ENCODE measurements at places on chromosomes 3 and 15.

DNA sequence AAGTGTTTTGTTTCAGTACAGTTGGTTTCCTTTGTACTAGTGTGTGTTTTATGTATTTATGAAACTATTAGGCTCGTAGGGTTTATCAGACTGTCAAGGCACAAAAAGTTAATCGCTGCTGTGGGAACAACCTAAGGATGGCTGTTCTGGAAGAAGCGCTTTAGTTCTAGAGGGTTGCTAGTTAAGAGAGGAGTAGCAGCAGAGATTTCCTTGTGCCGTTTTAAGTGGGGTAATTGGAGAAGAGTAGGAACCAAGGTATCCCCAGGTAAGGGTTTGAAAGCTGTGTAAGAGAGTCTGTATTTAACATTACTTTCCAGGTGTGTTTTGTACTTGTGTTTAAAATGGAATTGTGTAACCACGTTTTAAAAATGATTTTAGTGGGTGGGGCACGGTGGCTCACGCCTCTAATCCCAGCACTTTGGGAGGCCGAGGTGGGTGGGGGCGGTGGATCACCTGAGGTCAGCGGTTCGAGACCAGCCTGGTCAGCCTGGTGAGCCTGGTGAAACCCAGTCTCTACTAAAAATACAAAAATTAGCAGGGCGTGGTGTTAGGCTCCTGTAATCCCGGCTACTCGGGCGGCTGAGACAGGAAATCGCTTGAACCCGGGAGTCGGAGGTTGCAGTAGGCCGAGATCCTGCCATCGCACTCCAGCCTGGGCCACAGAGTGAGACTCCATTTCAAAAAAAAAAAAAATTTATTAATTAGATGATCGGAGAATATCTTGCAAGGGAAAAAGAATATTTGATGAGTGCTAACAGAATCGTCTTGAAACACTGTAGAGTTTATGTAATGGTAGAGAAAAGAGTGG is 2.6 kb downstream of the MORF4L1 start:
- DNase-seq = no peak

DNA sequence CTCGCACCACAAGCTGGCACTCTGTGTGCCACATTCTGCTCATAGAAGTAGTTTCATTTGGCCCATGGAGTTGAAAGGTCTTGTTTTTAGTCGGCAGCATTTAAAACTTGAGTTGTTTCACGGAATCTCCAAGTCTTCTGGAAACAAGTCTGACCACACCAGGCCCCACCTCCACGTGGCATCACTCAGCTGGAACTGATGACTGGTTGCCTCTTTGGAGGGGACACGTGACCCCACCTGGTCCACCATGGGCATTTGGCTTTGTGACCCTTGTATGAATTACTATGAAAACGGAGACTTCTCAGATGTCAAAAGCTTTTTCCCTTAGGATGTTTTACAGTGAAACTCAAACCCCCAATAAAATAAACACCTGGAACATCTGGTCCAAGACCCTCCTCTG is 74.9 kb downstream of the NTRK3 start:
- no peak for DNase-seq

GRCh38 chr3:194224471-194225417 is 88.8 kb downstream of the HES1 start:
- DNase-seq = no peak

DNA sequence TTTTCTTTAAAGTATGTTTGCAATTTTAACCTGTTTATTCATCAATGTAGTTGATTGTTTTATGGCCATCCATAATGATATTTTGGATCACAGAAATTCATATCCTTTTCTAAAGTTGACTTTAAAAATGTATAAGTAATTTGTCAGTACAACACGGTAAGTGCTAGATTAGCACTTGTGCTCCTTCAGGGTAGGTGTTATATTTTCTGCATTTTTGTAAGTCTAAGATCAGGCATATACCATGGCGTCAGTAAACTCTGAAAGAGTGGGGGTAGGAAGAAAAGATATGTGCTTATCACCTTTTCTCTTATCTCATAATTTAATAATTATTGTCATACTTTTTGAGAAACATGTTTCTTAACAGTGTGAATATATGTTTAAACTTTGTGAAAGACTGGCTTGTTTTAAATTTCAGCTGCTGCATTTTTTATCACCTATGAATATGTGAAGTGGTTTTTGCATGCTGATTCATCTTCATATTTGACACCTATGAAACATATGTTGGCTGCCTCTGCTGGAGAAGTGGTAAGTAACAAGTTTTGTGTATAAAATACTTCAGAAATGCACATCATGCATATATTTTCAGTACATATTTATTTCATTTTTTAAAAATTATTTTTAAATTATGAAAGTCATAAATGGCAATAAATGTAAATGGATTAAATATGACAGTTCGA is 22.1 kb downstream of the SLC25A26 start:
- DNase-seq = no peak

GRCh38 chr15:80934761-80935221 is 54.8 kb downstream of the MESD start:
- DNase-seq = no peak

- no peak for DNase-seq
Observed at GRCh38 chr15:39796601-39797000, 14.0 kb upstream of the FSIP1 start.

- DNase-seq = no peak
Observed at GRCh38 chr3:82130046-82130445, 368.6 kb upstream of the GBE1 start.

DNA sequence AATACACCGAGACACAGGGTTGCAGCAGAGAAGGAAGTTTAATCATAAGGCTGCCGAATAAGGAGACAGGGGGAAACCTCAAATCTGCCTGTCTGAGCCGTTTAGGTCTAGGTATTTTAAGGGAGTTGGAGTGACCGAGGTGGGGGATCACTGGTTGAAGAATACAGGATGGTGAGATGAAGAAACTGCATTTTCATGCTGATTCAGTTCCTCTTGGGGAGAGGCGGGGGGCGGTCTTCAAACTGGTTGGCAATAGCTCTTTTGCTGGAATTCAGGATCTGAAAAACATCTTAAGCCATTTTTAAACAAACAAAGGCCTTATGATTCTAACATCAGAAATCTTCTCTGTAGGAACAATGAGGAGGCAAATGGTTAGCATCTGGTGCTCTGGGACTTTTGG is 699.5 kb upstream of the CFAP20DC start:
- DNase-seq = no peak

GRCh38 chr3:127483902-127484591 is 106.5 kb downstream of the TPRA1 start:
- no peak for DNase-seq

DNA sequence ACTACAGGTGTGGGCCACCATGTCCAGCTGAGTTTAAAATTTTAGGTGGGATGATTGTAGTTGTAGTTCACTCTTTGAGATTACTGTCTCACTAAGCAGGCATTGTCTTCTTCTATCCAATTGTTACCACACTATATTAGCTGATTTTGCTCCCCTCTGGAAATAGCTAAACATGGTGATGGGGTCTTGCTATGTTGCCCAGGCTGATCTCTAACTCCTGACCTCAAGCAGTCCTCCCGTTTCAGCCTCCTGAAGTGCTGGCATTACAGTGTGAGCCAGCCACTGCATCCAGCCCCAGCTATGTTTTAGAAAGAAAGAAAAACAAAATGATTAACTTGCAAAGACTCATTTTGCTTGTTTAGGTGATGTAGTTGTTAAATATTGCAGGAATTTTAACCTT is 30.6 kb downstream of the YEATS2 start:
- no peak for DNase-seq

GRCh38 chr3:108552267-108553159 is 36.7 kb downstream of the CIP2A start:
- peak; percentile 57 for DNase-seq

DNA sequence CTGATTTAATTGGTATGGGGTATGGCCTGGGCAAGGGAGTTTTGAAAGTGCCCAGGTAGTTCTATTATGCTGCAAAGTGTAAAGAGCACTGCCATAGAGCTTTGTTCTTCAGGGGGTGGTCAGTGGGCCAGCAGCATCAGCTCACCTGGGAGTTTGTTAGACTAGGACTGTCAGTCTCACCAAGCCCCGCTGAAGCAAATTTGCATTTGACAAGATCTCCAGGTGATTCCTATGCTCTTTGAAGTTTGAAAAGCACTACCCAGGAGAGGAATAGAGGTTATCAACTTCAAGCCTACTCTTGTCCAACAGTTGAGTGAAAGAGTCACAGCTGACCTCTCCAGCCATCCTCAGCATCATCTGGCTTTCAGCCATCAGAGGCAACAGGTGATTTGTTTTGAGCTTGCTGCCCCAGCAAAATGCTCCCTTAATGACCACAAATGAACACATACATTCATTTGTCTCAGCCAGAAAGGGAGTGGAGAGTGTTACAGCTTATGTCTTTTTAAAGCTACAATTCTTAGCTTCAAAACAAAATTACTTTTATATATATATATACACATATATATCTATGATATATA is 8.0 kb downstream of the ZSCAN2 start:
- DNase-seq = no peak

GRCh38 chr3:513301-513700 is 316.7 kb downstream of the CHL1 start:
- no peak for DNase-seq

Measured in CD4-positive, alpha-beta T cell treated with Interleukin-2 at 100 ng/mL for 4 hours (primary cell).